ENCODE measurements at places on chromosomes 7 and 10.

GRCh38 chr10:132848951-132849545 is 63.1 kb upstream of the NKX6-2 start:
- no peak for DNase-seq

GRCh38 chr10:778626-779330 is 89.3 kb upstream of the DIP2C start:
- DNase-seq = no peak

GRCh38 chr7:140375323-140375722 is 23.0 kb downstream of the SLC37A3 start:
- no peak for DNase-seq

GRCh38 chr7:67716729-67717128 is 720.1 kb downstream of the TYW1 start:
- DNase-seq = no peak

GRCh38 chr10:71042216-71042615 is 153.9 kb upstream of the PCBD1 start:
- no peak for DNase-seq

DNA sequence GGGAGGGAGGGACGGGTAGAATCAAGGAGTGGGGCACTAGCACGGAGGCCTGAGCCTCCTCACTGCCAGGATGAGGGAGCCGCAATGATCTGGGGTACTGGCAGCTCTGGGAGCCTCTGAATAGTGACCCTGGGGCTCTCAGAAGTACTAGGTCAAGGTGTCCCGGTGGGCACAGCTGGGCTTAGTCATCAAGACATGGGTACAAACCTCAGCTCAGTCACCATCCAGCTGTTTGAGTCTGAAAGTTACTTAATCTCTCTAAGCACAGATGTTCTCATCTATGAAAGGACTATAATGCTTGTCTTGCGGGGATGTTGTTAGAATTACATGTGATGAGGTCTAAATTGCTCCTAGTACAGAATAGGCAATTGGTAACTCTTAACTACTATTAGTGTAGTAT is 276.8 kb downstream of the KCNMA1 start:
- no peak for DNase-seq

- peak; percentile 65 for DNase-seq
Measured at GRCh38 chr7:41006306-41006995, 696.4 kb downstream of the INHBA start.

GRCh38 chr10:99742701-99743100 is 10.7 kb downstream of the CUTC start:
- no peak for DNase-seq

DNA sequence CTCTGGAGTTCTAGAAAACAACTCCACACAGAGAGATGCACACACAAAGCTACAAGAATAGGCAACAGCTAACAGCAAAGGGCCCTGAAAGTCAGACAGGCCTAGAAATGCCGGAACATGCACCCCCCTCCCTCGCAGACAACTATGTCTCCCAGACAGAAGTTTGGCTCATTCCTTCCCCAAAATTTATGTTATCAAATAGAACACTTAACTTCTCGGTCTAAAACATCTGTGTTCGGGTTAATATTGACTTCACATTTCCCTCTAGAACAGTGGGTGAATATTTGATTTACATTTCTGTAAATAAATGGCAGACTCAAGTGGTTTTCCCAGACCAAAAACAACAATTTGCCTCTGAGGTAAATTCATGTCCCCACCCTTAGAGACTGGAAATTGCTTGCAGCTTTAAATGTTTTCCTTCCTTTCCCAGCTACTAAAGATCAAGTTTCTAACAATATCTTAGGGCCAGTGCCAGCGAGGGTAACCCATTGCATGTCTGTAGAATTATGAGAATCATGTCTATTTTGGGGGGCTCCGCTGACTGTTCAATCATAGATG is 92.5 kb upstream of the INHBA start:
- DNase-seq = no peak

DNA sequence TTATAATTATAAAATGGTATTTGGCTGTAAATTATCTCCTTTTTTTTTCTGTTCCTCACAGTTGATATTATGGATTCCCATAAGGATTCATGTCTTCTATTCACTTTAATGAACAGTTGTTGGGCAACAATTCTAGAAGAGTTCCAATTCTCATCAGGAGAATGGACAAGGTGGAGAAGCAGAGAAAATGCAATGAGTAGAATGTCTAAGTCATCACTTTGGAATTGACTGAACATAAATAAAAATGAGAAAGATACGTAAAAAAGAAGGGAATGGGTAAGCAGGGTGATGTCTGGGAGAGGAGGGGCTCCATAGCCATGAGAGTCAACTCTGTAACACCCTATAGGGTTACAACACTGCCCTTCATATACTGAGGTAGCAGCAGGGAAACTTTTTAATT is 1.8 kb upstream of the CAV2 start:
- DNase-seq = no peak

- no peak for DNase-seq
Measured at GRCh38 chr7:82017334-82017943, 247.6 kb upstream of the HGF start.

- DNase-seq = no peak
Measured at GRCh38 chr10:128908499-128908898, 558.5 kb upstream of the MGMT start.

- DNase-seq = no peak
Measured at GRCh38 chr7:140640060-140640637, 464 bp downstream of the DENND2A start.

GRCh38 chr7:39272691-39273090 is 293.5 kb upstream of the YAE1 start:
- no peak for DNase-seq

DNA sequence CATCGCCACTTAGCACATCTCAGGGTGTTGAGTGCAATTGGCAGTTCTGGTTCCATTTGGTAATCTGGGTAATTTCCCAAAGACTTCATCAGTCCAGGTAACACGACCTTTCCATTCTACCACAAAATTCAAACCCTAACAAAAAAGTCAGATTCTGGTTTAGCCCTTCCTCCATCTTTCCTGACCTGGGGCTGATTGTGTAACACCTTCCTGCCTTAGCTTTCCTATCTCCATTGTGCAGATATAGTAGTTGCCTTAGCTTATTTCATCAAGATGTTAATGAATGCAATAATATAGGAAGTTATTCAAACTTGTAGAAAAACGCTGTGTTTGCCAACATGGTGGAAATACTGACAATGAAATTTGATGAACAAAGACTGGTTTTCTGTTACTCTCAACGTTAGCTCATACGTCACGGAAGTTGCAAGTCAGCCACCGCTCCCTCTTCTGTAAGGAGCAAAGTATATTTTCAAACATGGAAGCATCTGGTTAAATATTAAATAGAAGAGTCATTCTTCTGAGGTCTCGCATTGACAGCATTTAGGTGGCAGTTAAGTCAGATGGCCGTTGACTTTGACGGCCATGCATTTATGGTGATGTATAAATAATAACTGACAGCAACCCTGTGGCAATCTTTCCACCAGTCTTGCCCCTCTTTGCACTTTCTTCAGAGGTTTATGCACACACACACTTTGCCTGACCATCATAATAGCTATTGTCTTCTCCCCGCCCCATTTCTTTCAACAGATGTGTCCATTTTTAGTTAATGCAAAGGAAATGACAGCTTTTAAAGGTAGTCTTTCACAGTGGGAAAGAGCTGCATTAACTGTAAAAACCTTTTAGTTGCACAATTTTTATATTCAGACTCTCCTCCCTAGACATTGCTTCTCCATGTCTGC is 205.1 kb upstream of the BMPER start:
- DNase-seq = no peak

GRCh38 chr7:33179519-33179918 is 50.2 kb downstream of the BBS9 start:
- DNase-seq = no peak

- no peak for DNase-seq
Measured at GRCh38 chr10:17904564-17904963, 47.2 kb upstream of the SLC39A12 start.

GRCh38 chr7:81206667-81207360 is 288.0 kb upstream of the SEMA3C start:
- DNase-seq = no peak

GRCh38 chr7:73533742-73534141 is 11.6 kb upstream of the BAZ1B start:
- no peak for DNase-seq

DNA sequence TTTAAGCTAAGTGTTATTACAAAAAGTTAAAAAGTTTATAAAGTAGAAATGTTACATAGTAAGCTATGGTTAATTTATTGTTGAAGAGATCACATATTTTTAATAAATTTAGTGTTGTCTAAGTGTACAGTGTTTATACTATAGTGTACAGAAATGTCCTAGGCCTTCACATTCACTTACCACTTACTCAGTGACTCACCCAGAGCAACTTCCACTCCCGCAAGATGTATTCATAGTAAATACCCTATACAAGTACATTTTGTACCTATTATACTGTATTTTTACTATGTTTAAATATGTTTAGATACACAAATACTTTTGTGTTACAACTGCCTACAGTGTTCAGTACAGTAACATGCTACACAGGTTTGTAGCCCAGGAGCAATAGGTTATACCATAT is 69.2 kb downstream of the DNAJC1 start:
- DNase-seq = no peak

DNA sequence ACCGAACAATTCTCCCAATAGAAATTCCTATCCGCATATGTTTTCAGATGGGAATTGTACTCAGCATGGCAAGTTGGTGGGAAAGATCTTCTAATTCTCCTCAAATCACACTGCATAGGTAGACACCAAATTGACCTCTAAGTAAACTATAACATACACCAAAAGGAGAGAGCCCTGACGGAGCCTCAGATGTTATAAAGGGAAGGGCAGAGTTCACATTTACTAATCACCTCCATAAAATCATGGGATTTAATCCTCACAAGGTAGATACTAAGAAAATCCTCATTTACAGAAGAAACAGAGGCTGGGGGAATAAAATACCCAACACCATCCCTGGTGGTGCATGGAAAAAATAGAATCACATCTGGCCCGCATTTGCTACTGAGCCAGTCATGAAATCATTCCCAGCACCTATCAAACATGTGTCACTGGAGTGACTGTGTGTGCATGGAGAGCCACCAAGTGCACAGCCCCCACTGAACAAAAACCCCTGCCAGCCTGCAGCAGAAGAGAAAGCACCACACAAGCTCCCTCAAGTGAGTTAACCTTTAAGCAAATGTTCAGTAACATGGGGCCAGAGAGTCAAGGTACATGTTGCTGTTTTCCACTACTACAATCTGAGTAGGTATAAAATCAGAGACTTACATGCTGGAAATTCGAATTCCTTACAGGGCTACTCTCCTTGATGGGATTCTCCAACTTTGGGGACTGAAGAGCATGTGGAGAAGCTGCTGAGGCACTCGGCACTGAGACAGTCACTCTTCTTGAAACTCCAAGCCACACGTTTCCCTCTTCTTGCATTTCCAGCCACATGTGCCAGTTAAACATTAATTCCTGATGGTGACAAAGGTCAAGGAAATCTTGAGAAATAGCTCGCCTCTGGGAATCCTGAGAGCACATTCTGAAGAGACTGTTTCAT is at the start of gene DDC:
TSS of gene DDC (minus strand) at position 766 of the 919 bp plus-strand sequence. CDS start 21,320 bp downstream, outside the sequence.
- DNase-seq = no peak

GRCh38 chr10:970311-971149 is 17.7 kb upstream of the GTPBP4 start:
- DNase-seq = no peak

GRCh38 chr7:137704723-137705122 is 142.1 kb downstream of the DGKI start:
- no peak for DNase-seq

- DNase-seq = no peak
Measured at GRCh38 chr10:110394296-110394695, 89.6 kb upstream of the SMNDC1 start.

- no peak for DNase-seq
Measured at GRCh38 chr10:109591601-109592000, 331.7 kb downstream of the XPNPEP1 start.

DNA sequence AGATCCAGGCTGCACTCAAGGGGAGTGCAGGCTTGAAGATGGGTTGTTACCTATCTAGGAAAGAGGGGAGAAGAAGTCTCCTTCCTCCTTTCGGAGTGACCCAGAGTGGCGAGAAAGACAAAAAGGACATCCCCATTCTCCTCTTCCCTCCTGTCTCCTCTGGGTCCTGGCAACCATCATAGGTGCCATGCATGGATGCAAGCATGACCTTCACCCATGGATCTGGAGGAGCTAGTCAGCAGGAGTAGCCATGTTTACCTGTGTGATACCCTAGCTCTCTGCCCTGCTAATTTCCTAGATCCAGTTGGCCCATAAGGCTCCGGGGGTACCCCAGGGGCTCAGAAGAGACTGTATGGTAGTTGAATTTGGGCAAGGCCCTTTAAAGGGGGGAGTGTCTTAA is 17.2 kb upstream of the CROT start:
- no peak for DNase-seq

DNA sequence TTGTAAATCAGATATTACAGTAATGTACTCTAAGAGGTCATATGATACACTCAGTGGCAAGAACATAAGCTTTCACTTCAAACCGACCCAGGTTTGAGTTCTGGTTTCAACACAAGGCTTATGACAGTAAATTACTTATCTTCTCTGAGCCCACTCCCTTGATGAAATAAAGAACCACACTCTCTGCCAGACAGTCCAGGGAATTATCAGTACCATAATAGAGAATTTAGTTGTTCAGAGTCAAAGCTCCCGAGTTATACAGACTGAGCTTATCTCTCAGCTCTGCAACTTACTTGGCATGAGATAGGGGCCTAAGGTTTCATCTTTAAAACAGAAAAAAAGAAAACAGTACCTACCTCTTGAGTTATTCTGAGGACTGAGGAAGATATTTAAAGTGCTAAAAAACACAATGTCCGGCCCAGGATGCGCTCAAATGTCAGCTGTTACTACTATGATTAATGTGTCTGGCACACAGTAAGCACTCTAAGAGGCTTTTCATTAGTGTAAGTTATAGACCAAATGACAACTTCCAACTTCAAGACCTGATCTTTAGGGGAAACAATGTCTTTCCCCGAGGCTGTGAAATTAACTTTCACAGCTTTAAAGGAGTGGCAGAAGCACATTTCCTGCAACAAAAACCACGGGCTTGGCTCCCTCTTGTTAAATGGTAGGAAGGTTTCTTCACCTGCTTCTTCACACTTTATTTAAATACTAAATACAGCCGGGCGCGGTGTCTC is 38.1 kb downstream of the UBE2H start:
- no peak for DNase-seq

DNA sequence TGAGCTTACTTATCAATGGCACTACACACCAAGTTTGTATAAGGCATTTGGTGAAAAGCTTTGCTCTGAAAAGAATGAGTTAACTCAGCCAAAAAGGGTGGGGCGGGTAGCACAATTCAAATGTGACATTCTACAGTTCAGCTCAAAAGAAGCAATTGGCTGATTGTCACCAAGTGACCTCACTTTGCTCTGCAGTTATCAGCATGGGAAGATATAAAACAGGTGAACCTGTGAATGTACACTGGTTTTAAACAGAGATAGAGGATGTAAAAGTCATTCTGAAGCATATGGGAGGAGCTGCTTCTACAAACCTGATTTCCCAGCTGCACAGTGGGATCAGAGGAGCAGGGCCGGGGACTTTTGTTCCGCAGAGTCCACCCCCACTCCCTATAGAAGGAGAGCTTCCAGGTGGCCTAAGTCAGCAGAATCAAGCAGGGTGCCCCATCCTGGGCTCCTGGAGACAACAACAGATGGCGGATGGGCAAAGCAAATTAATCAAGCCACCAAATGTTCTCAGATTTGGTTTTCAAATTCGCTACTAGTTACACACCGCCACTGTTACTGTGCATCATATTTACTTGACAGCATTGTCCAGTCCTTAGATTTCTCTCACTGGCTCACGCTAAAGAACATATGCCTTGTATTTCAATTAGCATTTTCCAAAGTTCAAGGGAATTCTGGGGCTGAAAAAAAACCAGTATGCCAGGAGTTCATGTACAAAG is 27.5 kb upstream of the NPVF start:
- no peak for DNase-seq

Measured in fibroblast of skin of left biceps (primary cell).